ENCODE measurements at places on chromosomes 3 and 15. TPM values are rescaled to one million over a fixed set of nuclear protein-coding genes. Genes with fewer than 3 reads are reported as not detected.

Gene PRSS50
- 0.16 TPM for total RNA-seq

Gene CCDC39
- total RNA-seq: not detected

Gene CRYGS
- total RNA-seq: 1.3 TPM

- no peak for DNase-seq
Measured at GRCh38 chr3:16308727-16309126, 43.7 kb downstream of the OXNAD1 start.

- DNase-seq: no peak
Measured at GRCh38 chr3:133472242-133472641, 72.4 kb downstream of the BFSP2 start.

DNA sequence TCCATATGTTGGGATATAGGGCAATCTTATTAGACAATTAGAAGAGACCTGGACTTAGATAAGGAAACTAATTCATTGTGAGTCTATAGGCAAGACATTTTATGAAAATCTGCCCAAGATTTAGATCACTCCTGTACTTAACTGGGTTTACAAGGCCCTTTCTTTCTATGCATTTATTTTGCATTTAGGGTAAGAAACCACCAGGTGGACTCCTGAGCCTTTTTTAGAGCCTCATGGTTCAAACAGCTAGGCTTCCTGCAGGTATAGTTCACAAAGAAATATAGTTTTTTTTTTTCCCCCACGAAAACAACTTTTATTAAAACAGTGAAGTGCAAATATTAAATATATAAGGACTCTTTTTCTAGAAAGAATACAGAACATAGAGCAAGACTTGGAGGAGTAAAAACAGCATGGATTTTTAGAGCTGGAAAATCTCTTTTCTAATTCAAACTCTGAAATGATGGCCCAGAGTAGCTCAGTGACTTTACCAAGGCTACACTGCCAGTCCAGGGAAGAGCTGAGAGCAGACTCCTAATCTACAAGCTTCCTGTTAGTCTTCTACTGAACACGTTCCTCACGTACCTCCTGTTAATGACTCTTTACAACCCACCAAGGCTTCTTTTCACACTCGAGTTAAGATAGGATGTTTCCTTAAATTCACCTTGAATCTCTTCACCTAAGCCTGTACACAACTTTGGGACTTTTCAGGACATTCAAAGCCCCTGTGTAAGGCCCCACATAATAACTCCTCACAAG lies 400.9 kb upstream of the ATP11B start:
- no peak for DNase-seq

- DNase-seq: no peak
Measured at GRCh38 chr3:4042070-4042469, 242.8 kb downstream of the LRRN1 start.

Data from right lobe of liver (tissue), 6 donors.